Astrocyte (in vitro differentiated cells and primary cell): ENCODE measurements at places on chromosomes 11 and 22. TPM values are rescaled to one million over a fixed set of nuclear protein-coding genes. Genes with fewer than 3 reads are reported as not detected.

The ARFGAP2 gene
- 46.3 and 51.0 TPM in 2 replicates for total RNA-seq

DNA sequence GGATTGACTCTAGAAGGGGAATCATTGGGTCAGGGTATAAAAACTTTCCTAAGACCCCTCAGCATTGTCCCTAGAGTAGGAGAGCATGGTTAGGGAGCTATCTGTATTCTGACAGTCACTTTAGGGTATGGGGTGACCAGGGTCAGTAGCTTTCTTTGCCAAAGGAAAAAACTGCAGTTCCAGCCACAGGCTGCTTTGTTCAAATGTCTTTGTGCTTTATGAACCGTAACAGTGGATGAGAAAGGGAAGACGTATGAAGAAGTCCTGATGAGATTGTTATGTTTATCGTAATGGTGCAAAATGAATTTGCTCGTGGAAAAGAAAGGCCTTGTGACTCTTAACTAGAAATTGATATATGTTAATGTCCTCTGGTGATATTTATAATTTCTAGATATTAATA, 30.0 kb downstream of the CYB5R2 start:
- no peak for DNase-seq

DNA sequence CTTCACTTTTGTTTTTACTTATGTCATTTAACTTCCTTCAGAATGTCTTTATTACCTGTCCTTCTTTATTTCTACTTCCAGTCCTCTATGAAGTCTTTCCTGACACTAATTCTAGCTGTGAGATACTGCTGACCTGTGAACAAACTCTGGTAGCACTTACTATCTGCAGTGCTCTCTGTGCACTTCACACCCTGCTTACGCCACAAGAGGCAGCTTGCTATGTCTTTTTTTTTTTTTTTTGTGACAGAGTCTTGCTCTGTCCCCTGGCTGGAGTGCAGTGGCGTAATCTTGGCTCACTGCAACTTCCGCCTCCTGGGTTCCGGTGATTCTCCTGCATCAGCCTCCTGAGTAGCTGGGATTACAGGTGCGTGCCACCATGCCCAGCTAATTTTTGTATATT, 10.7 kb downstream of the STIM1 start:
- DNase-seq: no peak

The SCGB1D2 gene
- not detected in 2 replicates for total RNA-seq

The ABCC8 gene
- not detected in 2 replicates for total RNA-seq

The GNAZ gene
- 0.96 and 1.1 TPM in 2 replicates for total RNA-seq

- no peak for DNase-seq
Measured at GRCh38 chr11:64932324-64932723, 3.4 kb downstream of the GPHA2 start.

The OTOG gene
- not detected in 2 replicates for total RNA-seq
